ENCODE measurements at places on chromosomes 5 and 9. TPM values are rescaled to one million over a fixed set of nuclear protein-coding genes. Genes with fewer than 3 reads are reported as not detected.

The LMBRD2 gene
- total RNA-seq = 11.0 TPM

The PDE6A gene
- total RNA-seq = not detected

DNA sequence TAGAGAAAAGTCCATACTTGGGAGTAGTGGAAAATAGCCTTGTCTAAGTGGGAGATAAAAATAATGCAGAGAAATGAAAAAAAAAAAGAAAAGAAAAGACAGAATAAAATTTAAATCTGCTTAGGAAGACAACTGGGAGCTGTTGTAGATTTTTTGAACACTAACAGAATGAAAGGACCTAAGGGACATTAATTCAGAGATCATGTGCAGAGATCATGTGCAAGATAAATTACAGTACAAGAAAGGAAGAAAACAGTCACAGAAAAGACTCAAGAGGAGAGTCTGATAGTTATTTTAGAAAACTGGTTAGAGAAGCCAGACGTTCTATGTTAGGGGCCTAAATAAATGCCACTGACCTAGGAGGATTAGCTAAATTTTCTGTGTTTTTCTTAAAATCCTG lies 1226.8 kb upstream of the NUDT12 start:
- H3K4me1 ChIP-seq = no peaks in the 10 kb centered on the region
- H3K27me3 ChIP-seq = no peaks in the 10 kb centered on the region
- no peaks in the 10 kb centered on the region for H3K36me3 ChIP-seq
- H3K27ac ChIP-seq = no peak overlapping the region

The GNA14 gene
- total RNA-seq = 5.8 TPM

GRCh38 chr5:134143431-134143830 lies 28.9 kb downstream of the TCF7 start:
- H3K4me3 ChIP-seq = no peak overlapping the region
- H3K36me3 ChIP-seq = peaks cover 18% of the 10 kb centered on the region
- no peaks in the 10 kb centered on the region for H3K4me1 ChIP-seq
- no peaks in the 10 kb centered on the region for H3K27me3 ChIP-seq

DNA sequence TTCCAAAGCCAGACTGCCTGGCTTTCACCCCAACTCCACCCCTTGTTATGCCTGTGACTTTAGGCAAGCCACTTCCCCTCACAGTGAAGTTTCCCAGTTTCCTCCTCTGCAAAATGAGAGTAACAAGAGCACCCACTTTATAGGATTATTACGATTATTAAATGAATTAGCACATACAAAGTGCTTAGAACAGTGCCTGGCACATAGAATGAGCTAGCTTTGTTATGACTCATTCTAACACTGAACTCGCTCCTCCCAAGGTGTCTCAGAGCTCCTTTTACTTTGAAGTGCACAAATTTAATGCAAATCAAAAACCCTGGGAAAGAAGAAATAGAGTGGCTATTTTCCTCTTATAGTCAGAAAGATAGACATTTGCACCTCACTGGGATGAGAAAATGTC lies 34.3 kb downstream of the DNAH5 start:
- no peaks in the 10 kb centered on the region for H3K27me3 ChIP-seq
- H3K27ac ChIP-seq = no peak overlapping the region
- no peaks in the 10 kb centered on the region for H3K4me1 ChIP-seq
- H3K4me3 ChIP-seq = no peak overlapping the region
- H3K36me3 ChIP-seq = no peaks in the 10 kb centered on the region

- H3K36me3 ChIP-seq = no peaks in the 10 kb centered on the region
- H3K4me1 ChIP-seq = peaks cover 9% of the 10 kb centered on the region
- no peaks in the 10 kb centered on the region for H3K27me3 ChIP-seq
- no peak overlapping the region for H3K27ac ChIP-seq
- no peak for DNase-seq
Observed at GRCh38 chr9:75926385-75926784, 35.9 kb downstream of the PCSK5 start.

GRCh38 chr5:106699198-106699597 lies 971.5 kb downstream of the EFNA5 start:
- DNase-seq = no peak
- H3K4me1 ChIP-seq = no peaks in the 10 kb centered on the region
- no peak overlapping the region for H3K4me3 ChIP-seq
- H3K36me3 ChIP-seq = no peaks in the 10 kb centered on the region
- no peaks in the 10 kb centered on the region for H3K27me3 ChIP-seq

DNA sequence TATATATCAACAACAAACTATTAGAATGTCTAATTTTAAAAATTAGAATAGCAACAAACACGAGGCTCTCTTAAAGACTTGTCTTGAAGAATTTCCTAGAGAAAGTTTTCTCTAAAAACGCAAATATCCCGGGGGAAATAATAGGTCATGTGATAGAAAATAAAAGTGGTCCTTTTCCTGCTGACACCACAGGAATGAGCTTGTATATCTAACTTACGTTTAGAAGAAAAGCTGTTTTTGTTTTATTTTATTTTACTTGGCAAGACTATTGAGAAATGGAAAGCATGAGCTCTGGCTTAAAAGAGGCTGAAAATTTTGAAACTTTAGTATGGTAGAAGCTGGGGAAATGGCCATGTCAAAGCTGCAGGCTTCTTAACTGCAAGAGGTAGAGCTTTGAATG lies 465.0 kb downstream of the AGTPBP1 start:
- DNase-seq = no peak
- no peaks in the 10 kb centered on the region for H3K36me3 ChIP-seq
- no peaks in the 10 kb centered on the region for H3K4me1 ChIP-seq
- H3K27ac ChIP-seq = no peak overlapping the region
- H3K27me3 ChIP-seq = no peaks in the 10 kb centered on the region

DNA sequence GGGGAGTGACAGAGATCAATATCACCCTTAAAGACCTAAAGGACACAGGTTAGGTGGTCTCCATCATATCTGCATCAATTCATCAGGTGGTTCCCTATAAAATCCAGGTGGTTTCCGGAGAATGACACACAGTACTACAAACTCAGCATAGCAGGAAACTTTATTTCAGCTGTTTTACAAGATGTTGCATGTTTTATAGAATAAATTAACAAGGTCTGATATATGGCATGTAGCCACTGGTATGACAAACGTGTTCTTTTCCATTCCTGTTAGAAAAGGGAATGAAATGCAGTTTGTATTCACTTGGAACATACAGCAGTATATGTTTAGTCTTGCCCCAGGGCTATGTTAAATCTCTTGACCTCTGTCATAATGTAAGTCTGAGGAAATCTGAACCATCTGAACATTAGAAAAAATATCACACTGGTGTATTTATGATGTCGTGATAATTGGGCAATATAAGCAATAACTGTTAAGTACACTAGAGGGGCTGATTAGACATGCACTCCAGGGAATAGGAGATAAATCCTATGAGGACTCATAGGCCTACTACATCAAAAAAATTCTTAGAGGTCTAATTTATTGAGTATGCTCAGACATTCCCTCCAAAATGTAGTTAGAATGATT lies 42.2 kb upstream of the TNFSF8 start:
- H3K4me3 ChIP-seq = no peak overlapping the region
- no peaks in the 10 kb centered on the region for H3K36me3 ChIP-seq
- no peaks in the 10 kb centered on the region for H3K4me1 ChIP-seq
- DNase-seq = no peak

DNA sequence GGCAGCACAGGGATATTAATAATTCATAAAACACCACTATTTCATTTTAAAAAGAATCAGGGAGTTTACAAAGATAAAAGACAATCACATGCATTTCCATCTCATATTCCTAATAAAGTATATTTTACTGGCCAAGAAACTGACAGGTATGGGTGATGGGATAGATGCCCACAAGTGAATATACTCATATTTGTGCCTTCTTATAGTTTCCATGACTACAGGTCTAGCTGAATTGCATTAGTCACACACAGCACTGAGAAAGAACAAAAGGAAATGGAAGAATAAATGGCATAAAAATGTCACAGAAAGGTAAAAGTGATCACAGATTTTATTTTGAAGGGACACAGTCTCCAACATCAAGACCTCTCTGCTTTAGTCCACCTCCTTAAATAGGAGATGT lies 193.5 kb downstream of the PLK2 start:
- DNase-seq = no peak
- no peak overlapping the region for H3K4me3 ChIP-seq
- no peaks in the 10 kb centered on the region for H3K27me3 ChIP-seq
- H3K36me3 ChIP-seq = no peaks in the 10 kb centered on the region
- H3K4me1 ChIP-seq = peaks cover 4% of the 10 kb centered on the region
- no peak overlapping the region for H3K27ac ChIP-seq

The GRHPR gene
- 111 TPM for total RNA-seq

The PCDHGA12 gene
- 16.2 TPM for total RNA-seq

DNA sequence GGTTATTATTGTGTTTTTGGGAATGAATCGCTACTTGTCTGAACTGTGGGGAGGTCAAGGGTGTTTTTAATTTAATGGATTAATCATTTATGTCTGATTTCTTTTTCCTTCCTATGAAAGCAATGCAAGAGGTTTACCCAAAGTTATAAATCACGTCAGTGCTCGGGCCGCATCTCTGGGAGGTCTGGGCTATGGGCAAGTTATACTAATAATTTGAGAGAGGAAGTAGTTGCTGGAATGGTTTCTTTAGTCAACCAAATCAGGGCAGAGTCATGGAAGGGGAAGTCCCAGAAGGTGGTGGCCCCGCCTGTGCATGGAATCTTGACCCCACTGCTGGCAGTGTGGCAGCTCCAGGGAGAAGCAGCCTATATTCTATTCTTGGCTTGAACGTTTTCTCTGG lies 180.2 kb downstream of the HSPA4 start:
- H3K4me1 ChIP-seq = no peaks in the 10 kb centered on the region
- no peaks in the 10 kb centered on the region for H3K36me3 ChIP-seq
- H3K27me3 ChIP-seq = no peaks in the 10 kb centered on the region

DNA sequence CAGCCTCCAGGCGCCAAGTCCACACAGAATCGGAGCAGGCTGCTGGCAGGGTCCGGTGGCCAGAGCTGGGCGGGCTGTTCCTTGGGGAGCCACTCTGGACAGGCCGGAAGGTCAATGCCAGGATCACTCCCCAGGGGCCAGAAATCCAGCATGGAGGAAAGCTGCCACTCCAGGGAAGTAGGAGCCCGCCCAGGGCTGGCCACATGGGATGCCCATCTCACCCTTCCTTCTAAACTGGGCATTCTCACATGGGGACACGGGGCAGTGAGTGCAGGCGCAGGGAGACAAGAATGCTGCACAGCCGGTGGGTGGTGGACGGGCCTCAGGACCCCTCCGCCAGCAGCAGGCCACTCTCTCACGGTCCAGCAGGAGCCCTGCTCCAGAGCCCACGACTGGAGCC lies 58.2 kb downstream of the ADAMTS2 start:
- H3K36me3 ChIP-seq = no peaks in the 10 kb centered on the region
- DNase-seq = no peak
- H3K4me3 ChIP-seq = no peak overlapping the region
- peaks cover 10% of the 10 kb centered on the region for H3K4me1 ChIP-seq

The SPATA31E1 gene
- total RNA-seq = not detected

DNA sequence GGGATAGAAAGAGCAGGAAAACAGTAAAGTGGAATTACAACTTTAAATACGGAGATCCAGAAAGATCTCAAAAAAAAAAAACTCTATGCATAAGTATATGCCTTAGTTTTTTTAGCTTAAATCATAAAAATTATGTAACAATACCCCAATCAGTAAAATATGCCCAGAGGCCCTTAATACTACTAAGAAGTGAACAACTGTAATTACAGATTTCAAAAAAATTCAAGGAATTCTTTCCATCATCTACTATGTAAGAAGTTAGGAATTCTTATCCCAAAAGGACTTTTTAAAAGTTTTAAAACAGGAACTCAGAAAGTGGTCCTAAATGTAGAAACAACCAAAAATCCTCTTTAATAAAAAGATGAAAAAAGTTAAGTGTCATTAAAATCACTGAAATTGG lies 111.3 kb downstream of the SSBP2 start:
- peak overlapping the region; percentile 29 for H3K27ac ChIP-seq
- no peaks in the 10 kb centered on the region for H3K27me3 ChIP-seq
- peaks cover 11% of the 10 kb centered on the region for H3K4me1 ChIP-seq
- no peaks in the 10 kb centered on the region for H3K36me3 ChIP-seq
